ENCODE measurements at places on chromosomes 4 and X.

DNA sequence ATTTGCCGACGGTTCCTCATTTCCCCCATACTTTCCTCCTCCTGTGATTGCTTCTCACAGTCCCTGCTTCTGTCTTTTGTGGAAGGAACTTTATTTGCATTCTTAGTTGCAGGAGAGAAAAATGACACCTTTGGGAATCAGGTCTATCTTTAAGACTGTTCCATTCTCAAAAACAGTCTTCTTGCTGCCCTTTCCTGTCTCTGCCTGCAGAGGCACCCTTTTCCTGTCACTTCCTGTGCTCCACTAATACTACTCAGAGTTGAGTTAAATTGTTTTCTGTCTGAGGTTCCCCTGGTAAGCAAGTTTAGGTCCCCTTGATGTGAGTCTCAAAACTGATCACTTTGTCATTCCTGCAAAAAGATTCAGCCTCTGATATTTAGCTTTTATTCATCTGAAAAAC, 208.8 kb upstream of the CLNK start:
- DNase-seq = no peak
- no peaks in the 10 kb centered on the region for H3K36me3 ChIP-seq
- no peak overlapping the region for H3K27ac ChIP-seq
- no peak overlapping the region for H3K4me3 ChIP-seq
- no peaks in the 10 kb centered on the region for H3K27me3 ChIP-seq

- peaks cover 51% of the 10 kb centered on the region for H3K27me3 ChIP-seq
- H3K36me3 ChIP-seq = no peaks in the 10 kb centered on the region
- H3K4me1 ChIP-seq = no peaks in the 10 kb centered on the region
- H3K4me3 ChIP-seq = no peak overlapping the region
- H3K27ac ChIP-seq = no peak overlapping the region
Measured at GRCh38 chr4:6047130-6047673, 29.0 kb upstream of the C4orf50 start.

GRCh38 chrX:49809891-49810632, 19.0 kb upstream of the PAGE4 start:
- no peak overlapping the region for H3K27ac ChIP-seq
- H3K4me3 ChIP-seq = no peak overlapping the region
- H3K4me1 ChIP-seq = no peaks in the 10 kb centered on the region
- no peak for DNase-seq
- H3K36me3 ChIP-seq = no peaks in the 10 kb centered on the region

GRCh38 chrX:37047776-37048175, 39.6 kb downstream of the FAM47C start:
- no peaks in the 10 kb centered on the region for H3K27me3 ChIP-seq
- DNase-seq = no peak
- H3K4me3 ChIP-seq = no peak overlapping the region
- no peaks in the 10 kb centered on the region for H3K36me3 ChIP-seq
- H3K27ac ChIP-seq = no peak overlapping the region

DNA sequence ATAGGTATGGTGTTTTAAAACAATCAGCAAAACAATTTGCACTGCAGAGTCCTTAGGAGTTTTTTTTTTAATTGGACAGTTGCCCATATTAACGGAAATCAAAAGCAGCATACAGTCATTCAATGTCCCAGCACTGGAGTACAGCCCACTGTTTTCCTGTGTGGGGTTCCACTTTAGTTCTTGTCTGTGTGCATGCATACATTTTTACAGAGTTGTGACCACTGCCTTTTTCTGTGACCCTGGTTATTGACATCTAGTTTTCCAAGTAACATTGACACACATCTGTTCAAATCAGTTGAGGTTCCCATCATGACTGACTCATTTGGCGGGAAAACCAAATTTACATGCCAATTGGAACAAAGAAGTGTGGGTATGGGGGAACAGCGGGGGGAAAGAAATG, 83.3 kb downstream of the HPRT1 start:
- H3K27me3 ChIP-seq = no peaks in the 10 kb centered on the region
- no peaks in the 10 kb centered on the region for H3K36me3 ChIP-seq
- no peak overlapping the region for H3K27ac ChIP-seq
- H3K4me1 ChIP-seq = peaks cover 13% of the 10 kb centered on the region
